Myocyte (in vitro differentiated cells): ENCODE measurements at places on chromosomes 6 and 20.
A peak's percentile ranks its signal among the peaks of the same experiment; 100 is the strongest.

DNA sequence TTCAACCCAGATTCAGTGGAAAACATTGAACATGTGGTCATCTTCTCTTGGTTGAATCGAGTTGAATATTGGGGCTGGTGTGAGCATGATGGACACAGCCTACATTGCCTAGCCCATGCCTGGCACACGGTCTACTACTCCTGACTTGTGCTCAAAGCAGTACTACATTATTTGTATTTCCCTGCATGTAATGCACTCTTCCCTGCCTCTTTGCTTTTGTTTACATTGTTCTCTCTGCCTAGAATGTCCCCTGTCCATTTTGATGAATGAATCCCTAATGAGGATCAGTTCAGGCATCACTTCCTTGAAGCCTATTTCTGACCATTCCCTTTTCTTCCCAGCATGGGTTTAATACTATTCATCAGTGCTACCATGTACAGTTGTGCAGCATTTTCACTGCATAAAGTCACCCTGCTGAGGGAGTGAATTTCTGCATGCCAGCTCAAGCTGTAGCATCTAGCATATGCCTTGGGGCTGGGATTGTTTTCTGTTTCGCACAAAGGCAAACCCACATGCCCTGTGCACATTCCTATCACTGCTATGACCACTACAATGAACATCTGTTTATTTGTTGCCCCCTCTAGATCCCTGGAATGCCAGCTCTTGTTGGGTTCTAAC is 75.3 kb upstream of the CCN6 start:
- DNase-seq: peak; percentile 78

GRCh38 chr6:10759884-10760329 is 12.3 kb downstream of the TMEM14B start:
- DNase-seq: peak; percentile 45

DNA sequence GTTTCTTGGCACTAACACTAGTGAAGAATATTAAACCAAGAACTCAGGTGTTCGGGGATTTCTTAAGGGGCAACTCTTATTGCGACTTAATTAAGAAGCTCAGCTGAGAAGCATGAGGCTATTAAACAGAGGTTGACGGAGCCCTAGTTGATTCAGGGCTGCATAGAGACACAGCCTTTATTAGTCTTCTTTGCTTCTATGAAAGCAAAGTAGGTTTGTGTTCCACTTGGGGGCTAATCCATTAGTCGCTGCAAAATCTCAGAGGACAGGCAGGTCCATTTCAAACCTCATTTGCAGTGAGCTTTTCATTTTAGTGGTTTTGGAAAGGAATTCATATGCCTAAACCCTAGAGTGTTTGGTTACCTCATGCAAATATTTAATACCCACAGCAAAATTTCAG is 506.6 kb upstream of the SULF2 start:
- DNase-seq: no peak

DNA sequence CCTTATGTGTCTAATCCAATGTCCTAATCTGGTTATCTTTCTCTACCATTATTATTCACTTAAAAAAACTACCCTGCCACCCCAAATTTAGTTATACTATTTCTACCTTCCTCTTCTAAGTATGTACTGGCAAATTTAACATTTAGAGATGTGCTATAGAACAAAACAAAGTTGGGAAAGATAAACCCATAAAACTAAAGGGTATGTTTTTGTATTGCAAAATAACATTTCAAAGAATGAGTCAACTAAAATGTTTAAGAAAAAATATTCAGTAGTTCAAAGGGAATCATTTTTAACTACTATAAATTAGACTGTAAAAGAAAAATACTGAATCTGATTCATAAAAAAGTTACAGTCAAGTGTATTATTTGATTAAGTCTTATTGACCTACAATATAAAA is 103.0 kb downstream of the LMBRD1 start:
- DNase-seq: no peak

GRCh38 chr6:151391471-151392413 is at the start of gene ZBTB2:
Gene ZBTB2 (minus strand): TSS chr6:151391559. CDS start chr6:151373637, 17,922 bp downstream.
- peak; percentile 69 for DNase-seq

- no peak for DNase-seq
Measured at GRCh38 chr6:27736686-27737085, 175.5 kb downstream of the OR2B2 start.

GRCh38 chr6:108875161-108875555 is 26.9 kb downstream of the ARMC2 start:
- no peak for DNase-seq

GRCh38 chr6:21438237-21438985 is 155.1 kb upstream of the SOX4 start:
- peak; percentile 91 for DNase-seq

GRCh38 chr6:138491017-138491416 is 8.3 kb downstream of the NHSL1 start:
- peak; percentile 54 for DNase-seq

DNA sequence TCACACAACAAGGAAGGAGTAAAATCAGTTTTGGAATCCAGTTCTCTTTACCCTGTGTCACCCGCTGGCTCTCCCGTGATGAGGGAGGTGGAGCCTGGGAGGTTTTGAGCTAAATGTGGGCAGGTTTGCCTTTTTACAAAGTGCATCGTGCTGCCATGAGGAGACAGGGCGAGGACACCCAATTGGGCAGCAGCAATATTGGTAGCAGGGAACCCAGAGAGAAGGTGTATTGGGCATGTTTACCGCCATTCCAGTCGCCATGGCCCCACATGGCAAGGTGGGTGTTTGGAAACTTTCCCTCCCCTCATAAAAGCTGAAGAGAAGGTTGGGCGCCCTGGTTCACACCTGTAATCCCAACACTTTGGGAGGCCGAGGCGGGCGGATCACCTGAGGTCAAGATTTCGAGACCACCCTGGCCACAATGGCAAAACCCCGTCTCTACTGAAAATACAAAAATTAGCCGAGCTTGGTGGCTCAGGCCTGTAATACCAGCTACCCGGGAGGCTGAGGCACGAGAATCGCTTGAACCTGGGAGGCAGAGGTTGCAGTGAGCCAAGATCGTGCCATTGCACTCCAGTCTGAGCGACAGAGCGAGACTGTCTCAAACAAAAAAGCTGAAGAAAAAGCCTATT is 3.5 kb upstream of the UBE2V1 start:
- DNase-seq: no peak
